Pancreas (tissue), 10 donors: ENCODE measurements at places on chromosomes 5 and 9. TPM values are rescaled to one million over a fixed set of nuclear protein-coding genes. Genes with fewer than 3 reads are reported as not detected.

Gene ARHGEF37
- 13.6 TPM for total RNA-seq

DNA sequence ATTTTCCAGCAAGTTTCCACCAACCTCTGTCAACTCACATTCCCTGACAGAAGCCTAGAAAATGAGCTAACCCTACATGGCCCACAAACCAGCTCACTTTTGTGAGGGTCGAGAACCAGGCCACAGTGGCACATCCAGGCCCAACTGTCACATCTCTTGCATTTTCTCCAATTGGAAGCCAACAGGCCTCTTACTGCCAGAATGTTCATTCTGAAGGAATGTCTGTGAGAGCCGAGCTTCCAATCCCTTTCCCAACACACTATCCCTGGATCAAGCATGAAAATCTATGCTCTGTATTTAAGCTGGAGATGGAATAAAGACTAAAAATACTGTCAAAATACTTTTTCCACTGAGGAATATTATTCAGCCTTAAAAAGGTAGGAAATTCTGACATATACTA is 20.0 kb downstream of the MARCHF3 start:
- H3K4me3 ChIP-seq: no peak overlapping the region
- DNase-seq: no peak
- H3K27ac ChIP-seq: no peak overlapping the region
- no peaks in the 10 kb centered on the region for H3K27me3 ChIP-seq
- H3K36me3 ChIP-seq: no peaks in the 10 kb centered on the region

DNA sequence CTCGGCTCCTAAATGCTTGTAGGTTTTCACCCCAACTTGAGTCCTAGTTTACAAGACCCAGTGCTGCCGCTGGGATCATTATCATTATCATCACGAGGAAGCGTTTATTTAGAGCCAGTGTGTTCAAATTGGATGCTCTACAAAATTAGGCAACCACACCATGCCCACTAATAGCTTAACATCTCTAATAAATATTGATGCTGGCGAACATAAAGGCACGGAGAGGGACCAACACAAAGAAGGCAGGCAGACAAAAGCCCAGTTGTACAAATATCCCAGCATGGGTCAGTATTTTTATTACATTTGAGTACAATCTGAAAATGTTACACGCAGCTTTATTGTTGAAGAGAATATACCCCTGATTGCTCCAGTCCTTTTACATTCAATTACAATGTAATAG is 4.7 kb downstream of the CFAP77 start:
- DNase-seq: no peak
- H3K27ac ChIP-seq: no peak overlapping the region
- no peak overlapping the region for H3K4me3 ChIP-seq
- no peaks in the 10 kb centered on the region for H3K36me3 ChIP-seq

DNA sequence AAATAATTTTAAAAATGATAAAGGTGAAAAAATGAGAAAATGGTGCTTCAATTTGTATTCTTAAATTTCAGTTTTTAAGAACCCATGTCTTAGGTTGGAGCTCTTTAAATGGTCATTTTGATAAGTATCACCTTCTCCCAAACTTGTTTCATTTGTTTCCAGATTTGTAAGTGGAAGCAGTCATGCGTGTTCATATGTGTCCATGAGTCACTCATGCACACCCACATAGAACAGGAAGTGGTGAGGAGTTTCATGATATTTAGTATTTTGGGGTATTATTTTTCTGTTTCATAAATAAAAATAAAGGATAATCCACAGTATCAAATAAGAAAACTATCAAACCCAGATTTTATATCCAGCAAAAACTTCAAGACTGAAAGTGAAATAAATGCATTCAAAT is 570.4 kb upstream of the ST8SIA4 start:
- no peaks in the 10 kb centered on the region for H3K36me3 ChIP-seq
- no peaks in the 10 kb centered on the region for H3K27me3 ChIP-seq
- H3K4me3 ChIP-seq: no peak overlapping the region
- no peak for DNase-seq

DNA sequence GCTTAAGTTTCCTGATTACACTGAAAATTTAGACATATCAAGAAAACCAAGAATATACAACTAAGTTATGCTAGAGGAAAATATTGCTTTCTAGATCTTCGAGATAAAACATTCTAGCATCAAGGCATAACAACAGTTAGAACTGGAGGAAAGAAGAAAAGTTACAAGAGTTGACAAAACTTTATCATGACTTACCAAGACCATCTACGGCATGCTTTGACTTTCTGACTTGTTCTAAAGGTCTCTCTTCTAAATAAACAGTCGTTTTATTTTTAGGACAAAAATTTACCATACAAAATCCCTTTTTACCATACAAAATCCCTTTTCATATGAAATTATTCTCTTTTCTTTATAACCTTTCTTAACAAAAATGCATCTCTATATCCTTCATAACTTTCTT is 1110.1 kb upstream of the CDH10 start:
- H3K27me3 ChIP-seq: no peaks in the 10 kb centered on the region
- no peak overlapping the region for H3K27ac ChIP-seq
- no peaks in the 10 kb centered on the region for H3K36me3 ChIP-seq
- no peak overlapping the region for H3K4me3 ChIP-seq
- H3K4me1 ChIP-seq: no peaks in the 10 kb centered on the region

GRCh38 chr5:88833371-88834130 is 49.4 kb downstream of the MEF2C start:
- no peak for DNase-seq
- no peak overlapping the region for H3K4me3 ChIP-seq
- no peaks in the 10 kb centered on the region for H3K36me3 ChIP-seq
